ENCODE measurements at places on chromosomes 7 and 10.

DNA sequence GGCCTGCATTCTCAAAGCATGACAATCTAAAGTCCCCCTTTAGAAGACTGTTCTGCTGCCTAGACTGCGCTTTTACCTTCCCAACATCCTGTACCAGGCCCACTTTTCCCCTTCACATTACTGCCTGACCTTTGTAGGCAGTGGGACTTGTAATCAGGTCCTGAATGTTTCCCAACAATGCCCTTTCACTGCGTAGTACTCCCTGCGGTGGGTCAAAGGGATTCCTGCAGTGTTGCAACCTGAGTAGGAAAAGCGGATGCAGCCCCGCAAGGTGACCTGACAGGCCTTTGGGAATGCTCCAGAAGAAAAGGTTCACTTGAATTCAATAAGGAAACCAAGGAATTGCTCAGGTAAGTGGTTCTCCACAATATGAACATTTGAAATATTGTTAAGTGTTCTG lies 4.9 kb upstream of the TCAF1 start:
- DNase-seq: peak; percentile 41
- no peaks in the 10 kb centered on the region for H3K27me3 ChIP-seq
- peaks cover 17% of the 10 kb centered on the region for H3K4me1 ChIP-seq
- H3K27ac ChIP-seq: no peak overlapping the region
- no peak overlapping the region for H3K4me3 ChIP-seq

GRCh38 chr10:50417486-50417885 lies 166.2 kb upstream of the ASAH2 start:
- peaks cover 7% of the 10 kb centered on the region for H3K4me1 ChIP-seq
- H3K36me3 ChIP-seq: no peaks in the 10 kb centered on the region
- peak overlapping the region; percentile 86 for H3K4me3 ChIP-seq
- H3K27me3 ChIP-seq: no peaks in the 10 kb centered on the region
- peak overlapping the region; percentile 74 for H3K27ac ChIP-seq

- no peak for DNase-seq
- H3K36me3 ChIP-seq: no peaks in the 10 kb centered on the region
- H3K4me1 ChIP-seq: peaks cover 26% of the 10 kb centered on the region
- no peak overlapping the region for H3K4me3 ChIP-seq
- H3K27ac ChIP-seq: peak overlapping the region; percentile 85
These were observed 12.2 kb downstream of the PANK1 start for GRCh38 chr10:89632824-89633223.

DNA sequence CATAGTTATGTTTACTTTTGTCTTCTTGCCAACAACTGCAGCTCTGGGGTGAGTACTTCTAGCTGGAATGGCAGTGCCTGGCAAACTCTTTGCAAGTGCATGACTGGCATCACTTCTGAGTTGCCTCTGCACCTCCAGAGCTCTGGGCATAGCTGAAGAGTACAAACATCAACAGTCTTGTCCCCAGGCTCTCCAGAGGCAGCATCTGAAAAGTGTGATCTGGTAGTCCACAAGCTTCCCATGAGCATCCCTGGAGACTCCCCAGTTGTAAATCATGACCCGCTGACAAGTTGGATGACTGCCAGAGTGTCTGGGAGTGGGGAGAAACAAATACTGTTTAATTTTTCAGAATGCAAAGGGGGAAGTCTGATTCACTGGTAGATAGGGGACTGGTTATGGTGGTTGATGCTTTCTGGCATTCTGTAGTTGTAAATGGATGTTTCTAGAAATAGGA lies 138.9 kb upstream of the CDK13 start:
- peaks cover 8% of the 10 kb centered on the region for H3K4me1 ChIP-seq
- no peak overlapping the region for H3K27ac ChIP-seq
- no peaks in the 10 kb centered on the region for H3K36me3 ChIP-seq
- H3K27me3 ChIP-seq: peaks cover 4% of the 10 kb centered on the region

- H3K4me1 ChIP-seq: no peaks in the 10 kb centered on the region
- no peak overlapping the region for H3K4me3 ChIP-seq
- H3K27ac ChIP-seq: no peak overlapping the region
- peaks cover 6% of the 10 kb centered on the region for H3K27me3 ChIP-seq
These were observed 568 bp downstream of the PRSS2 start for GRCh38 chr7:142771353-142771723.

- DNase-seq: no peak
- no peak overlapping the region for H3K27ac ChIP-seq
- H3K27me3 ChIP-seq: peaks cover 3% of the 10 kb centered on the region
- H3K4me1 ChIP-seq: peaks cover 2% of the 10 kb centered on the region
These were observed 9.1 kb downstream of the SFMBT2 start for GRCh38 chr10:7401782-7402181.

DNA sequence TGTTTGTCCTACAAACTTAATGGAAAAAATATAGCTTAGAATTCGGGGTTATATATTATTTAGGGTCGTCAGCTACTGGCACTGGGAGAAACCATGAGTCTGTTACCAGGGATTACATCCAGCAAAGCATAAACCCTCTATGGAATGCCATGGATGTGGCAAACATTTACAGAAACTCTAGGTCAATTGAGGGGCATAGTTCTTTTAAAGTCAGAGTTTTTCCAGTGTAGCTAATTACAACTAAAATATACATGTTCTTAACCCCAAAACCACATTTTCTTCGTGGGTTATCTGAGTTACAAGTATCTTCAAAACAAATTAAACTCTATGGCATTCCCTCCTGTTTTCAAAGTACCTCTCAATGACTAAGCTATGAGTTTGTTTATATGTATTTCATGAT lies 99.3 kb upstream of the THSD7A start:
- H3K27ac ChIP-seq: no peak overlapping the region
- H3K4me1 ChIP-seq: no peaks in the 10 kb centered on the region
- no peaks in the 10 kb centered on the region for H3K27me3 ChIP-seq
- no peaks in the 10 kb centered on the region for H3K36me3 ChIP-seq
- DNase-seq: no peak

- H3K4me3 ChIP-seq: no peak overlapping the region
- peaks cover 2% of the 10 kb centered on the region for H3K36me3 ChIP-seq
- H3K27me3 ChIP-seq: no peaks in the 10 kb centered on the region
- H3K4me1 ChIP-seq: no peaks in the 10 kb centered on the region
- DNase-seq: no peak
- no peak overlapping the region for H3K27ac ChIP-seq
These were observed 21.1 kb downstream of the MKRN1 start for GRCh38 chr7:140458201-140458600.

- H3K4me1 ChIP-seq: no peaks in the 10 kb centered on the region
- DNase-seq: no peak
- no peaks in the 10 kb centered on the region for H3K27me3 ChIP-seq
- no peak overlapping the region for H3K4me3 ChIP-seq
- no peaks in the 10 kb centered on the region for H3K36me3 ChIP-seq
These were observed 38.5 kb downstream of the NPTX2 start for GRCh38 chr7:98655611-98656010.

GRCh38 chr7:43083106-43083505 lies 29.3 kb upstream of the HECW1 start:
- no peaks in the 10 kb centered on the region for H3K36me3 ChIP-seq
- no peak overlapping the region for H3K4me3 ChIP-seq
- no peak for DNase-seq
- no peak overlapping the region for H3K27ac ChIP-seq
- no peaks in the 10 kb centered on the region for H3K4me1 ChIP-seq

DNA sequence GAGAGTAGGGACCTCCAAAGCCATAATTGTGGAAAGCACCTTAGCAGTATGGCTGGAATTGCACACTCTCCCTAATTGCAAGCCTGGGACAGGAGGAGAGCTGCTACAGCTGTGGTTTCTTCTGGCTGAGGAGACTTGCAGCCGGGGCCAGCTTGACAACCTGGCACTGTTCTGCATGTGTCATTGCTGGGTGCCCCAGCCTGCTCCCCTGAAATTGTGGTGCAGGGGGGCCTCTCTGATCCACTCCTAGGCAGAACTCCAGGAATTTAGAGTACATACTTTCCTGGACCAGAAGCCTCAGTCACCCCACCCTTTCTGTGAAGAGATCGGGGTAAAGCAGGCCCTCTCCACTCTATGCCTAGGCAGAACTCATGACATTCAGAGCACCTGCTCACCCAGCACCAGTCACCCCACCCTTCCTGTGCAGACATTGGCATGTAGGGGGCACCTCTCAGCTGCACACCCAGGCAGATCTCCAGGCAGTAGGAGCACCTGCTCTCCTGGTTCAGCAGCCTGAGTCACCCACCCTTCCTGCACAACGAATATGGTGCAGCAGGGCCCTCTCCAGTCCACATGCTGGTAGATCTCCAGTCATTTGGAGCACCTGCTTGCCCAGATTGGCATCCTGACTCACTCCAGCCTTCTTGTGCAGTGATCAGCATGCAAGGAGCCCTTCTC lies 34.4 kb upstream of the DYNC1I1 start:
- H3K27ac ChIP-seq: no peak overlapping the region
- no peaks in the 10 kb centered on the region for H3K36me3 ChIP-seq
- no peak for DNase-seq
- no peak overlapping the region for H3K4me3 ChIP-seq
- H3K4me1 ChIP-seq: no peaks in the 10 kb centered on the region

DNA sequence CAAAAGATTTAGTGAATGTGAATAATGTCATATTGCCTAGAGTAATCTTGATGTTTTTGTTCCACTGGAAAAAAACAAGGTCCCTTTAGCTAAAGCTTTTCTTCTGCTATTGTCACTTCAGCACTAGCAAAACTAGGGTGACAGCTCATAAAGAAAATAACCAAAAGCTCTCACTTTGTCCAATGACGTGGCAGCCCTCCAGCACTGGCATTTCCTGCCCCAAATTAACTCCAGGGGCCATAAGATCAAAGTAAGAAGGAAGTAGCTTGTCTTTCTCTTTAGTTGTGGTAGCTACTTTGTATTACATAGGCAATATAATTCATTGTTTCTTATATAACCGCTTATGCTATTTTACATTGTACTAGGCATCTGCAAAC lies 47.3 kb downstream of the LRRN3 start:
- H3K36me3 ChIP-seq: no peaks in the 10 kb centered on the region
- no peaks in the 10 kb centered on the region for H3K27me3 ChIP-seq
- no peaks in the 10 kb centered on the region for H3K4me1 ChIP-seq
- no peak for DNase-seq

DNA sequence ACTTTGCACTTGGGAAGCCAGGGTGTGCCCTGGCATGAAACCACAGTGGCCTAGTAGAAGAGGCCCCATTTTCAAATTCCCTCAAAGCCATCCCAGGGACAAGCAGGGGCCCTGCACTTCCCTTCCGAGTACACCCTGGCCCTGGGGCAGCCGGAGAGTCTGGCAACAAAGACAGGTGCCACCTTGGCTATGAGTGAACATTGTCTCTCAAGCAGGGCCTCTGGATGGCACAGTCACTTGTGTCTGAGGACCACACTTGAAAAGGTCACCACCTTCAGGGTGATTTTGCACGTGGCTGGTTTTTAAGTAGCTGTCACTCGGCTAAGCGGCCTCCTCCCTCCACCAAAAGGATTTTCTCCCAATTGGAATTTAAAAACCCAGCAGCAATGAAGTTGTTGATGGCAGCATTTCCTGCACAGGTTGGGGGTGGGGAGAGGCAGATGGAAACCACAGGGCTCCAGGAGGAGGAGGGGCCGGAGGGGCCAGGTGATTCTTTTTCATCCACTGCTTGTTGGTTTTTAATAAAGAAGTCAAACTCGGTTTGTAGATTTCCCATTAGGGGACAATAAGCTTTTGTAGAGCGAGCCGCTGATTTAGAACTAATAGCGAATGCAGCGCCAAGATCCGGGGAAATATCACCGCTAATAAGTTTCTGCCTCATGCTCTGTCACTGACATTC lies 33.9 kb downstream of the C10orf105 start:
- H3K27ac ChIP-seq: no peak overlapping the region
- peaks cover 4% of the 10 kb centered on the region for H3K27me3 ChIP-seq
- no peaks in the 10 kb centered on the region for H3K4me1 ChIP-seq
- H3K4me3 ChIP-seq: no peak overlapping the region
- DNase-seq: no peak
- H3K36me3 ChIP-seq: no peaks in the 10 kb centered on the region

- H3K4me3 ChIP-seq: no peak overlapping the region
- no peak overlapping the region for H3K27ac ChIP-seq
- no peaks in the 10 kb centered on the region for H3K4me1 ChIP-seq
- H3K36me3 ChIP-seq: no peaks in the 10 kb centered on the region
- no peaks in the 10 kb centered on the region for H3K27me3 ChIP-seq
These were observed 89.8 kb upstream of the LRRC4 start for GRCh38 chr7:128120976-128121490.

DNA sequence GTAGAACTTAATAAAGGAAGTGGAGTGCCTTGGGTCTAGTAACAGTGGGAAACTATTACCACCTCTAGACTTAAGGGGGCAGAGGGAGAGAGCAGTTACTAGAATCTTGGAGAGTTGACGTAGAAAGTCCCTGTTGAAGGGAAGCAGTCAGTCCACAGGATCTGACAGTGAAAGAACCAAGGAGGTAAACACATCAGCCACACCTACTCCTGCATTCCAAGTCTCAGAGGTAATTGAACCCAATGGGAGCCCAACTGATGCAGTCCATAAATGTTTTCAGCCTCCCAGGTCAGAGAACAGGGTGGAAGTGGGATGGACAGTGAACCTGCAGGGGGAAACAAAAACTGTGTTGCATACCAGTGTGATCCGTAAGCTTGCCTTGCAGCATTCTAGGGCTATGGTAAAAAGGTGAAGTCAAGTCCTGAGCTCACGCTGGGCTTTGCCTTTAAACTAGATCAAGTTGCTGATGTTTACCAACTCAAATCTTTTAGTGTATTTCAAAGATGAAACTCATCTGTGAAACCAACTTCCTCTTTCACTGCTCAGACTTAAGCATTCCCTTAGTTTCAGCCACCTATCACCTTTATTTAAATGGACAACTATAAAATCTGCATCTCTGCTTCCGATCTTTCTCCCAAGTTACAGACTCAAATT lies 57.2 kb downstream of the SLC16A12 start:
- peak; percentile 64 for DNase-seq
- H3K27ac ChIP-seq: peak overlapping the region; percentile 83
- H3K4me3 ChIP-seq: no peak overlapping the region
- no peaks in the 10 kb centered on the region for H3K36me3 ChIP-seq

DNA sequence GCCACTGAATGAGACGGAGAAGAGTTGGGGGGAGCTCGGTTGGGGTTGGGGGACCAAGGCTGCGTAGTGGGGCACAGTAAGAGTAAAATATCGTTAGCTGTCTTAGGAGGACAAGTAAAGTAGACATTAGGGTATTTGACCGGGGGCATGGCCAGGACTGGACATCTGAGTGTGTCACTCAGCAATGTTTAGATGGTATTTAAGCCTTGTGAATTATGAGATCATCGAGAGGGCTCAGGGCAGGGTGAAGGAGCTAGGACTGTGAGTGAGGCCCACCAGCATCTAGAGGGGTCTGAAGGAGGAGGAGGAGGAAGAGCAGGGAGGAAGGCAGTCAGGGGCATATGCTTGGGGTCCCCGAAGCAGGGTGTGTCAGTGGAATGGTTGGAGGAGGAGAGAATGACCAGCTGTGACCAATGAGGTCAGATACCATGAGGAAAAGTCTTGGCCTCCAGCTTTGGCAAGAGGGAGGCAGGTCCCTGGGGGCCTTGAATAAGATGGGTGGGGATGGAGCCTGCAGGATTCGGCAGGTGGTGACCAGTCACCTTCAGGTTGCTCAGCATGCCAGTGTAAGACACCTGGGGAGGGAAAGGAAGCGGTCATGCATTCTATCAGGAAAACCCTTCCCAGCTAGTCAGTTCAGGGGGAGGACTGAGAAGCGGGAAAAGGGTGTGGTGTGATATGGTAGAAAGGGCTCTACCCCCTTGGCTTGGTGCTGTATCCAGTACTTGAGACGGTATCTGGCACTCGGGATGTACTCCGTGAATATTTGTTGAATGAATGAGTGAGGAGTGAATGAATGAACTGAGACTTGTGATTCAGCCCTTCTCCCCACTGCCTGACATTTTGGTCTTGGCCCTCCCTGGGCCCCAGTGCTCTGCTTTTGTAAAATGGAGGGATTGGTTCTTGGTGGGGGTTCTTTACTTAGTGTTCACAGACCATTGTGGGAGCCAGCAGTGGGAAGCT lies 34.8 kb upstream of the SH2D4B start:
- H3K27ac ChIP-seq: peak overlapping the region; percentile 96
- H3K4me1 ChIP-seq: peaks cover 89% of the 10 kb centered on the region
- no peak overlapping the region for H3K4me3 ChIP-seq
- H3K27me3 ChIP-seq: no peaks in the 10 kb centered on the region
